ENCODE measurements at places on chromosomes 7 and 10.

GRCh38 chr7:137258552-137258951 is 85.0 kb downstream of the PTN start:
- DNase-seq = no peak

DNA sequence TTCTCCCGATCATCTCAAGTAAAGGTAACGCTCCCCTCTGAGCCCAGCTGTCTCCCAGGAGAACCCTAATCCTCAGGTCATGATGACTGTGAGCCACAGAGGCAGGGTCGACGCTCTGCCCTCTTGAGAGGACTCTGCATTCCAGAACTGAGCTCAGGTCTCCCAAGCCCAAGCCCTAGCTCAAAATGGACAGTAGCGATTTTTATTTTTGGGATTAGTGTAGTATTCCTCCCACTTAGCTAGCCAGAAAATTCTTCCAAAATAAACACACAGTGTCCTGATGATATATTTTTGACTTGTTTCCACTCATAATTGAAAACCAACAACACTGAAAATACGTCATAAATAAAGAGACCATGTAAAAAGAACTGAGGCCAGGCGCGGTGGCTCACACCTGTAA is 462.0 kb upstream of the MGMT start:
- no peak for DNase-seq

GRCh38 chr7:91263384-91264045 is 718 bp upstream of the FZD1 start:
- DNase-seq = peak; percentile 27

DNA sequence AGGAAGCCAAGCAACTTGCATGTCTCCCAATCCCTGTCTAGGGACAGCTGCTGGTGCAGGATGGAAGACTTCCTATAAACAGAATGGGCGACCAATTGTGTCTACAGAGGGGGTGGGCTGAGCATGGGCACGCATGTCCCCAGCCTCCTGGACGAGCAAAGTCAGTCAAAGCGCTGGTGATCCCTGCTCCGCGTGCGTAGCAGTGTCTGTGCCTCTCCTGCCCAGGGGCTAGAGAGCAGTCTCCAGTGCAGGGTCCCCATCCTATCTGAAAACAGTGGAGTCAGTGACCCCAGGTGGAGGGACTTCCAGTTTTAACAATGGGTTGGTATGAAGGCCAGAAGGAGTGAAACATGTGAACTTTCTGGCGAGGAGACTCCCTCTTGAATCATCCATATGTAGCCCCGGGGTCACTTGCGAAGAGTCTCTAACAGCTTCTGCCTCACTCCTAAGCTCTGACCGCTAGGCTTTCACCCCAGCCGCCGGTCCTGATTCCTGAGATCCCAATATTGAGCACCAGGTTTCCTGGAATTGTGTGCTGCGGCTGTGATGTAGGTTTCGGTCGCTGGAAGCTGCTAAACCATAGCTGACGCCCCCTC is 714 bp upstream of the CASP2 start:
- no peak for DNase-seq

GRCh38 chr7:109616551-109617069 is 1046.9 kb downstream of the DNAJB9 start:
- DNase-seq = no peak

DNA sequence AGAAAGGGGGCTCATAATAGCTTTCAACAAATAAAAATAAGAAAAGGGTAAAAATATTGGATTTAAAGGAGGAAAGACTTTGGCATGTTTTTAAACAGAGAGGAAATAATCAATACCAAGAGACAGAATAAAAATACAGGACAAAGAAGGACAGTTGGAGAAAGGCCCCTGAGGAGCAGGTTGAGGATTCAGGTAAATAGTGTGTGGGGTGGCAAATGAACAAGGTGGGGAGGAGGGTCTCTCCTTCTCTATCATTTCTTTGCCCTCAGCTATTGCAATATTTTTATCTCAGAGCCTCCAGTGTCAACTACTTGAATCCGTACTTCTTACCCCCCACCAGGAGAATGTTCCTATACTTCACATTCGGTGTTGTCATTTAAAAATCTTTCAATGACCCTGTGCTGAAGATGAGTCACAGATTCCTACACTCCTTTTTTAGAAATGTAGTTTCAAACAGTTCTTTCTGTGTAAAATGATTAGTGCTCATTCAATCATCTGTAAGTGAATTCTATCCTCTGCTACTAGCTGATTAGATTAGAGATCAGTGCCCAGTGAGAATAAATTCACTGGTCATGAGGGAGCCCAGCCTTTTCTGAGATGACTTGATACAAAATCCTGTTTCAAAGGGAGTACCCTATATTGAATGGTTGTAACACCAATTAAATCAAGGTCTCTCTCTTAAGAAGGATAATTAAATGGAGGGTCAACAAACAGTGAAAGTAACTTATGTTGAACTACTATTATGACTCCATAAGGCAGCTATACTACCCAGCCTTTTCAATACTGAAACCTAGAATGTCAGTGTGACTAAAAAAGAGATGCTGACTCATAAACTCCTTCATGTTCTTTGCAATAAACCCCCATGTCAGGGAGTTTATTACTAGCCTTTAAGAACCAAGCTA is 50.4 kb upstream of the WNT16 start:
- DNase-seq = peak; percentile 61

GRCh38 chr7:55966851-55967250 is 2.5 kb downstream of the NIPSNAP2 start:
- no peak for DNase-seq

All from AG08395 (cell line).